GM10248 (cell line): ENCODE measurements at places on chromosomes 2 and 18.

- no peak for DNase-seq
Measured at GRCh38 chr18:45335282-45336043, 279.8 kb upstream of the SLC14A2 start.

- no peak for DNase-seq
Measured at GRCh38 chr2:240502059-240502429, 55.7 kb downstream of the ANKMY1 start.

GRCh38 chr2:100936070-100936741, 65.9 kb upstream of the RPL31 start:
- DNase-seq = no peak

- no peak for DNase-seq
Measured at GRCh38 chr18:42413870-42414269, 458.8 kb downstream of the PIK3C3 start.
